ENCODE measurements at places on chromosomes 16 and 17.

DNA sequence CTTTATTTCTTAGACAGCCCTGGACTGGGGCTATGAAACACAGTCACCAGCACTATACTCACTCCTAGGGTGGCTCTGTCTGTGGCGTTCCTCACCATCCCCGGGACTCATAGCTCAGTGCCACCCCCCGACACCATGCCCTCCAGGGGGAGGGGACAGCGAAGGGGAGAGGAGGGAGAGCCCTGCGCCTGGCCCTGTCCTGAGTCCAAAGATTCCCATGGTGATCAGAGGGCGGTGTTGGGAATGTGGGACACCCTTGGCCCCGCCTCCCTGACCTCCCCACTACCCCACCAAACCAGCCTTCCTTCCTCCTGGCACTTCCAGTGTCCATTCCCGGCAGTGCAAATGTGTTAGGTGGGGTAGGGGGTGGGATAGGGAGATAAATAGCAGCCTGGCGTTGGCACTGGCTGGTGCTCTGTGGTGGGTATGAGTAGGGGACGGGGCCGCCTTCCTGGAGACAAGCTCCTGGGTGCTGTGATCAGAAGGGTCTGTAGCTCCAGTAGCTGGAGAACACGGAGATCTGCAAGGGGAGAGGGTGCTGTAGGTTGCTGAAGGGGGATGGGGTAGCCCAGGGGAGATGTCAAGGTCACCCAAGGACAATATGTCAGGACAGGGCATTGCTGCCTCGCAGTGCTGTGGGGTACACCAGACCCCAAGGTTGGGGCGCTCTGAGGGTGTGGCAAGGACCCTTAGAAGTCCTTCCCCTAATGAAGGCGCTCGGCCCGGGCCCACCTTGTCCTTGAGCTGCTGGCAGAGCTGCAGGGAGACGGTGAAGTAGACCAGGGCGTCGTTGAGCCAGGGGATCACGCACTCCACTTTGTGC lies 2.0 kb downstream of the SMIM22 start:
- DNase-seq, result no peak

DNA sequence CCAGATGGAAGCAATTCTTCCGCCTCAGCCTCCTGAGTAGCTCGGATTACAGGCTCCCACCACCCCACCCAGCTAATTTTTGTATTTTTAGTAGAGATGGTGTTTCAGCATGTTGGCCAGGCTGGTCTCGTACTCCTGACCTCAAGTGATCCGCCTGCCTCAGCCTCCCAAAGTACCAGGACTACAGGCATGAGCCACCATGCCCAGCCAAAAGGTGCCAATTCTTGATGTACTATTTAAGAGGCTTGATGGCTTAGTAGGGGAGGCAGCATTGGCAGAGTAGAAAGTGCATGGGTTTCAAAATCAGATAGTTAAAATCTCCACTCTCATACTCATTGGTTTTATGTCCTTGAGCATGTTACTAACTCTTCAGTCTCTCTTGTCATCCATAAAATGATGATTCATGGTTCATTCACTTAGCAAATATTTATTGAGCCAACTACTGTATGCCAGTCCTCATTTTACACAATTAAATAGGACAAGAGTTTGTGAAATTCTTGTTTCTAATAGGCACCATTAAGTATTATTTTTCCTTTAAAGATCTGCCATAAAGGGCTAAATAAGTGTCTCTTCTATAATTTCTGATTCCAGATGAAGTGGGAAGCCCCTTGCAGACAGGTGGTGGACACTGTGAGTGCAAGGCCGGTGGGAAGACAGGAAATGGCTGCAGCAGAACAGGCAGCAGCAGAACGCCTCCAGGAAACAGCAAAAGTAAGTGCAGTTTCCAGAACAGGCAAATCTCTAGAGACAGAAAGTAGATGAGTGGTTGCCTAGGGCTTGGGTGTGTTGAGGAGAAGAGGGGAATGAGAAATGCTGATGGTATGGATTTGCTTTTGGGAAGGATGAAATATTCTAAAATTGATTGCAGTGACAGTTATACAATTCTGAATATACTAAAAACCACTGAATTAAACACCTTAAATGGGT lies 8.2 kb upstream of the RPL27 start:
- DNase-seq, result no peak

- DNase-seq, result no peak
Measured at GRCh38 chr16:69476920-69477443, 52.6 kb downstream of the CYB5B start.

DNA sequence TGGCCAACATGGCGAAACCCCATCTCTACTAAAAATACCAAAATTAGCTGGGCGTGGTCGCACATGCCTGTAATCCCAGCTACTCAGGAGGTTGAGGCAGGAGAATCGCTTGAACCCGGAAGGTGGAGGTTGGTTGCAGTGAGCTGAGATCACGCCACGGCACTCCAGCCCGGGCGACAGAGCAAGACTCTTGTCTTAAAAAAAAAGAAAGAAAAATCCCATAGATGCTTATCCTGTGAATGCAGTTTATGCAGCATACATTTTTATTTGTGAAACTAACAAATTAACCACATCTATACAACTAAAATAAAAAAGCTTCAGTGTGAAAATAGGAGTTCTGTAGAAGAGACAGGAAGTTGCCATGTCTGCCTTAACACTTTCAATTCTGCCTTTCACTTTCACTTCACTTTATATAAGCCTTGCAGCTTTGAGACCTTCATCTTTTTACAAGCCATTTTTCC lies 7.1 kb downstream of the IGSF6 start:
- no peak for DNase-seq

DNA sequence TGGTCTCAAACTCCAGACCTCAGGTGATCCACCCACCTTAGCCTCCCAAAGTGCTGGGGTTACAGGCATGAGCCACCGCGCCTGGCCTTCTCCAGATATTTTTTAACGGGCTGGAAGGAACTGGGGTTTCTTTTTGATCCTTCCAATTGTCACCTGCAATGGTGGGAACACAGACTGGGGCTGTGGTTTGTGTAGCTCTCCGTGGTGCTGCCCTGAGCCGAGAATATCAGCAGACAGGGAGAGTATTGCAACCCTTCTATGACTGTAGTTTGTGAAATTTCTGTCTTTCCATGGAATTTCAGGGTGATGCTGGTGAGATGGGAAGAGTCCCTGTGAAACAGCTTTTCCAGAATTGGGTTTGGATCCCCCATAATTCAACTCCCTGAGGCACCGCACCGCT lies 263.5 kb downstream of the ENGASE start:
- DNase-seq, result no peak
